Ecto neural progenitor cell (in vitro differentiated cells): ENCODE measurements at places on chromosomes 5 and 9.

GRCh38 chr9:119370816-119371215, 1.6 kb upstream of the BRINP1 start:
- peak; percentile 79 for DNase-seq

GRCh38 chr5:36878392-36879082, 2.0 kb downstream of the NIPBL start:
- DNase-seq, result peak; percentile 85

DNA sequence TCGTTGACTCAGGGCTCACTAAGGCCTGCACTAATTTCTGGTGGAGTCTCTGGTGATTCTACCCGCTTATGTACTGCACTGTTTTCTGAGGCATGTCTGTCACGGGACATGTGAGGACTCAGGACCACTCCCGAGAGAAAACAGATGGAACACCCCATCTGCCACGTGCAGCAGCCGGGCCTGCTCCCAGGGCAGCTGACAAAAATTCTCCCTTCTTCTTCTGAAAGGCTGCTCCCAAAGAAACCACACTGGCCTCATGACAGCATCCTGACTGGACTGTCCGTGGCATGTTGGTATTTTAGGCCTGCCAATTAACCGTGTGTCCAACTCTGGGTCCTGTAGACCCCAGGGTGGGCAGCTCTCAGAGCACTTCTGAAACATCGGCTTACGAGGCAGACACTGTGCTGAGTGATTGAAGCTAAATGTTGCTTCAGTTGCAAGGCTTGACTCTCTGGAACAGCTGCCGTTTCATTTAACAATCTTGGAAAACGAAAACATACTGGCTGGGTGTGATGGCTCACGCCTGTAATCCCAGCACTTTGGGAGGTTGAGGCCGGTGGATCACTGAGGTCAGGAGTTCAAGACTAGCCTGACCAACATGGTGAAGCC, 39.0 kb downstream of the FAM240B start:
- DNase-seq, result no peak

DNA sequence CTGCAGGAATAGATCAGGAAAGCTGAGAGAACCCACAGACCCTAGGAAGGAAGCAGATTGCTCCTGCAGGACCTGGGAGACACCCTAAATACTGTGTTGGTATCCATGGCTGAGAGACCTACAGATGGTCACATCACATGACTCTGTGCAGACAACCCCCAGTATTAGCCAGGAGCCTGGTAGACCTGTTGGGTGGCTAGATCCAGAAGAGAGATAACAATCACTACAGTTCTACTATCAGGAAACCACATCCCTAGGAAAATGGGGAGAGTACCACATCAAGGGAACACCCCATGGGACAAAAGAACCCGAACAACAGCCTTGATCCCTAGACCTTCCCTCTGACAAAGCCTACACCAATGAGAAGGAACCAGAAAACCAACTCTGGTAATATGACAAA, 24.2 kb upstream of the MELK start:
- no peak for DNase-seq

DNA sequence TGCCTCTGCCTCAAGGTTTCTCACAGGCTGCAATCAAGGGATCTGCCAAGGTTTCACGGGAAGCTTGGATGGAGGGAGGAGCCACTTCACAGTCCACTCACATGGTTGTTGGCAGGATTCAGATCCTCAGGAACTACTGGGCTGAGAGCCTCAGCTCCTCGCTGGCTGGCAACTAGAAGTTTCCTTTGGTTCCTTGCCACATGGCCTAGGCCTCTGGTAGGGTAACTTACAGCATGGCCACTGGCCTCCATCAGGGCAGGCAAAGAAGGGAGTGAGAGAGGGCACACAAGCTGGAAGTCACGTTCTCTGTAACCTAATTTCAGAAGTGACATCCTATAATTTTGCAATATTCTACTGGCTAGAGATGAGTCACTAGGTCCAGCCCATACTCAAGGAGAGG, 32.2 kb downstream of the SPOCK1 start:
- no peak for DNase-seq

DNA sequence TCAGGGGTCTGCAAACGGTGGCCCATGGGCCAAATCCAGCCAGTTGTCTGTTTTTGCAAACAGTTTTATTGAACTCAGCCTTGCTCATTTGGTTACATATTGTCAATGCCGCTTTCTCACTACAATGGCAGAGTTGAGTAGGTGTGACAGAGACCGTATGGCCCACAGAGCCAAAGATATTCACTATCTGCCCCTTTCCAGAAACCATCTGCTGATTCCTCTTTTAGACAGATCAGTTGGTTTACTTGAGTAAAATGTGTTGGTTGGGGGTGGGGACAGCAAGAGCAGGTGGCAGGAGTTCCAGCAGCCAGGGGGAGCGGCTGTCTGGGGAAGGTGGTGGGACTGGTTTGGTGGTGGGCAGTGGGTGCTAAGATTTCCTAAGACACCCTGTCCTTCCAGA, 54.8 kb downstream of the COL27A1 start:
- DNase-seq, result no peak

DNA sequence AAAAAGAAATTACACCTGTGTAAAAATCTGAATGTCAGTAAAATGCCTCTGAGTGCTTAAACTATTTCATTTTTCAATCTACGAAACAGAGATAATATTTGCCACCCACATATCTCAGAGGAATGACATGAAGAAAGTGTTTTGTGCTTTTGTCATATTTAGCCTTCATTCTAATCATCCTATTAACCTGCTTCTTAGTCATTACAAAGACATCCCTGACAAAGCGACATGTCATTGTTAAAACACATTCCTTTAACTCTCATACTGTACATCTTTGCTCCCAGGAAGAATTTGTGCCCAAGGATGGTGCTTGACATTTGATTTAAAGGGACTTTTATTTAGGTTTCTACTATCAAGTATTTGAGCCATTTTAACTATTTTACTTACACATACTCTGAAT, 275.9 kb downstream of the DMRTA1 start:
- DNase-seq, result no peak

- DNase-seq, result no peak
These were observed 6.3 kb downstream of the PRR7 start for GRCh38 chr5:177452688-177453638.

GRCh38 chr9:28866951-28867350, 1293.7 kb upstream of the C9orf72 start:
- no peak for DNase-seq

- no peak for DNase-seq
These were observed 102.7 kb downstream of the DPYSL3 start for GRCh38 chr5:147407094-147407681.

DNA sequence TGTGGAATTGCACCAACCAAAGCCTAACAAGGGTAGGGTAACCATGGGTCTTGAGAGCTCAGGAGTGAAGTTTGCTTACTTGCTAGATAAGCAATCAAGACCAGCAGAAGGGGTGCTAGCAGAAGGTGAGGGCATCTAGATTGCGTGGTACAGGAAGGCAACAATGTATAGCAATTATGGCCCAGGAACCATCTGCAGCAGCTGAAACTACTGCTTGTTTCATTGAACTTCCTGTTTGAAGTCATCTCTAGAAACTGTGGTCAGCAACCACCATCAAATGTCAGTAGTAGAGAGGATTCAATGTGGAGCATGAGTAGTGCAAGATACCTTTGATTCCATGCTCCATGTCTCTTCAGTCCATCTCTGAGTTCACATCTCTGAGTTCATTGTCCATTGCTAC, 462.1 kb upstream of the GRAMD2B start:
- DNase-seq, result no peak
